ENCODE measurements at places on chromosomes 2 and 18. TPM values are rescaled to one million over a fixed set of nuclear protein-coding genes. Genes with fewer than 3 reads are reported as not detected.

The PLGLB1 gene
- polyA plus RNA-seq = 3.3 TPM

The MAPRE3 gene
- polyA plus RNA-seq = 49.6 TPM

The HTR2B gene
- 2.0 TPM for polyA plus RNA-seq

The SLC11A1 gene
- 1.2 TPM for polyA plus RNA-seq

The DYNAP gene
- not detected for polyA plus RNA-seq

The CAPN14 gene
- polyA plus RNA-seq = 0.22 TPM

The VRK2 gene
- 7.2 TPM for polyA plus RNA-seq

The UGT1A5 gene
- polyA plus RNA-seq = not detected

The MATN3 gene
- 2.3 TPM for polyA plus RNA-seq

The COLEC12 gene
- 1.3 TPM for polyA plus RNA-seq
